Activated effector memory CD4-positive, alpha-beta T cell treated with Interleukin-2 at 50 U/mL for 16 hours (primary cell): ENCODE measurements at places on chromosomes 6 and 20.

- no peak for DNase-seq
Observed at GRCh38 chr20:8367689-8368088, 235.6 kb downstream of the PLCB1 start.

GRCh38 chr20:1830240-1830639 is 65.0 kb upstream of the SIRPA start:
- DNase-seq: no peak

DNA sequence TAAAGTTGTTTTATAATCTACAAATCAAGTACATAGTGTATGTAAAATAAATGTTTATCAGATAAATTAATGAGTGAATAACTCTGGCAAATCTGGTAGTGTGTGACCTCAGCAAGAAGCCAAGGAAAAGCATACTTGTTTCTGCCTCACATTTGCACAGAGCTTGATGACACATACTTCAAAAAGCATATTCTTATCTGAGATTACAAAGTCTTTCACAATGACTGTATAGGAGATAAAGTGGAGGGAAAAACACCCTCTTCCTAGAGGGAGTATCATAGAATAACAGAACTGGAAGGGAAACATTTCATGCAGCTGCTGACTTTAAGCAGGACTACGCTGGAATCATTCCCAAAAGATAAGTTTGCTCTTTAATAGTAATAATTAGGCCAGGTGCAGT is 28.1 kb upstream of the AKAP7 start:
- no peak for DNase-seq

DNA sequence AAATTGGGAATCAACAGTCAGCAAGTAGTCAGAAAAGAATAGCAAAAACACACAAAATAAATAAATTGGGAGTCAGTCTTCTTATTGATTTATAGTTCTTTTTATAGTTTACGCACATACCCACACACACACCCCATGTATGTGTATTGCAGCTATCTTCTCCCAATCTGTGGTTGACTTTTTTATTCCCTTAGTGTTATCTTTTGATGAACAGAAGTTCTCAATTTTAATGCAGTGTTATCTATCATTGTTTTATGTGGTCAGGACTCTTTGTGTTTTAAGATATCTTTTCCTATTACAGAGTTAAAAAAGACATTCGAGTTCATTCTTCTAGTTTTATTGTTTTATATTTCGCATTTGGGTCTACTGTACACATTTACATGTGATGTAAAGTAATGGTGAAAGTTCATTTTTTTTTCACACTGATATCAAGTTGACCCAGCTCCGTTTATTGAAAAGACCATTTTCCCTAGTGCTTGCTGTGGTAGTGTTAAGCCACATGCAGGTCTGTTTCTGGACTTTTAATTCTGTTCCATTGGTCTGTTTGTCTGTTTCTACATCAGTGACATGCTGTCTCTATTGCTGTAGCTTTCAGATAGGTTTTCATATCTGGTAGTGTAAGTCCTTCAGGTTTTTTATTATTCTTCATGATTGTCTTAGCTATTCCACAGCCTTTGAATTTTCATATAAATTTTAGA is 78.4 kb downstream of the ZFAND3 start:
- DNase-seq: no peak

GRCh38 chr6:45002390-45003105 is 325.6 kb upstream of the RUNX2 start:
- DNase-seq: no peak

GRCh38 chr20:38147163-38147562 is 17.9 kb downstream of the TGM2 start:
- DNase-seq: no peak

DNA sequence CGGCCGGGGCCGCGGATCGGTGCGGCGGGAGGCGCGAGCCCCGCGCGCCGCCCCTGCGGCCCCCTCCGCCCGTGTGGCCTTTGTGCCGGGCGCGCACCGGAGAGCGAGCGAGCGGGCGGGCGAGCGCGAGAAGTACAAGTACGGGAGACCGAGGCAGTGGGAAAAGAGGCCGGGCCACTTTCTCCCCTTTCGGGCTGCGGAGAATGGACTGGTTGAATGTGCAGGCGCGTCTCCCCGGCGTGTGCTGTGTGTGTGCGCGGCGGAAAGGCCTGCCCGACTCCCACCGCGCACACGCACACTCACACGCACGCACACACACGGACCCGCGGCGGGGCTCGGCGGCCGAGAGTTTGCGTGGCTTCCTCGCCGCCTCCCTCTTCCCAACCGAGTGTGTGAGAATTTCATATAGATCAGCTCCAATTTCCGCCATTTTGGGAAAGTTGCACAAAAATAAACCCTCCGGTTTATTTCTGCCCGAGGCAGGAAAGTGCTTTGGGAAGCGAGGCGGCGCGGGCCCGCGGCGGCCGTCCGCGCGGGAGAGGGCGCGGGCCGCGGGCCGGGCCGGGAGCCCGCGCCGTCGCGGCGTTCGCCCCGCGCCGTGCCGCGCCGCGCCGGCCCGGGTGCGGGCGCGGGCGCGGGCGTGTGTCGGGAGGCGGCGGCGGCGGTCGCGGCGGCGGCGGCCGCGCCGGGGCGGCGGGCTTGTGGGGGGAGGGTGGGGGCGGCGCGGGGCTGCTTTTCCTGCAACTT is 1.1 kb downstream of the L3MBTL3 start:
- DNase-seq: peak; percentile 27

DNA sequence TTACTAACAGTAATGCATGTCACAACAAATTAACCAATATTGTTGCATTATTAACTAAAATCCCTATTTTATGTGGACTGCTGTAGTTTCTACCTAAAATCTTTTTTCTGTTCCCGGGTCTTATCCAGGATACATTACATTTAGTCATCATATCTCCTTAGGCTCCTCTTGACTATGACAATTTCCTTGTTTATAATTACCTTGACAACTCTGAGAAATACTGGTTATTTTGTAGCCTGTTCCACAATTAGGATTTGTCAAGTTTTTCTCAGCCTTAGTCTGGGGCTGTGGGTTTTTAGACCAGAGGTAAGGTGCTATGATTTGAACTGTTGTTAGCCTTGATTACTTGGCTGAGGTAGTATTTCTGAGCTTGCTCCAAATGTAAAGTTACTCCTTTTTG is 3.7 kb downstream of the FBXO5 start:
- no peak for DNase-seq

DNA sequence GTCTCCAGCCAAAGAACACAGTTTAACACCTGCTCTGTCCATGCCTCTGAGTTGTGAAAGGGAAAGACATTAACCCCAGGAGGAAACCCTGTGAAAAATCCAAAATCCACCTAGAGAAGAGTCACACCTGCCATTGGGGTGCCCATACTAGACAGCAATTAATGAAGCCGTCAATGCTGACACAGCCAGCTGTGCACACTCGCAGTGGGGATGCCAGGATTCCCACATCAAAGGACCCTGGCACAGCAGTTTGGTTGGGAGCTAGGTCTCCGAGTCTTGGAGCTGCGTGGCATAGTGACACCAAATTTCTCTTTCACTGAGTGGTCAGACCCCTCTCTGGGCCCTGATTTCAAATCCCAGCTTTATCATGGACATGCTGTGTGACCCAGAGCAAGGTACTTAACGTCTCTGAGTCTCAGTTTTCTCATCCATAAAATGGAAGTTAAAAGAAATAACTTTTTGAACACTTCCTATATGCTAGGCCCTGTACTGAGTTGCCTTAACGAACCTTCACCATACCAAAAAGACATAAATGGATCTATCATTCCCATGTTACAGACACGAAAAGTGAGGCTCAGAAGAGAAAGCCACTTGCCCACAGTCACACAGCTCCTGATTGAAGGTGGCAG is 30.8 kb downstream of the BPIFB1 start:
- DNase-seq: no peak

GRCh38 chr6:65398851-65399250 is 308.2 kb downstream of the EYS start:
- DNase-seq: no peak

- no peak for DNase-seq
Observed at GRCh38 chr20:23258747-23259121, 91.9 kb upstream of the NXT1 start.

GRCh38 chr20:35271073-35271882 is 6.6 kb downstream of the MMP24OS start:
- DNase-seq: no peak

DNA sequence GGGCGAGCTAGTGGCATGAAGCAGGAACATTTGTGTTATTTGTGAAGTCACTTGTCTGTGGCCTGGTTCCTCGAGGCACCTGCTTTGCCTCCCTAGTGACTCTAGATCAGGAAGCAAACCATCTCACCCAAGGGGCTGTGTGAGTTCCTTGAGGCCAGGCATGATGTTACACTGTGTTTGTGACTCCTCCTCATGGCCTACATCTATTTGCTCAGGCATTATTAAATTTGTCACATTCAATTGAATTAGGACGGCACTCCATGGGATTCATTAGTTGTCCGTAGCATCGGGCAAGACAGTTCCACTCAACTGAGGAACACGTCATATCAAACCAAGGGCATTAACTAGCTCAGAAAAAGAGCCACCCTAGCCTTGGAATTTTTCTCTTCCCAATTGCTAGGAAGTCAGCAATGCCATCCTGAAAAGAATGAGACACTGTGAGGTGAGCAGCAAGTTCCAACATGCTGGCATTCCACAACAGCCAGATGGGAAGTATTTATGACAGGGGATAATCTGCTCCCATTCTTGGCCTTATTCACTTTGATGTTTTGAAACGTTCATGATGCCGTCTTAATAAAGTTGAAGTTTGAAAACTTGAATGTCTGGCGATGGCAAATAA is 17.2 kb downstream of the TMEM200A start:
- DNase-seq: no peak

DNA sequence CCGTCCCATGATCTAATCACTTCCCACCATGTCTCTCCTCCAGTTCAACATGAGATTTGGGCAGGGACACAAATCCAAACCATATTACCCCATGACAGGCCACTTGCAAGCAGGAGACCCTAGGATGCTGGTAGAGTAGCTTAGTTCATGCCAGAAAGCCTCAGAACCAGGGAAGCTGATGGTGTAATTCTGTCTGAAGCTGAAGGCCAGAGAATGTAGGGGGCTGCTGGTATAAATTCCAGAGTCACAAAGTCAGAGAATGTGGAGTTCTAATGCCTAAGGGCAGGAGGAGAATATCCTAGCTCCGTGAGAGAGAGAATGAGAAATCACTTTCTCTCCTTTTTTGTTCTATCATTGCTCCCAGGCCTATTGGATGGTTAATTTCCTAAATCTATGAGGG is 90.3 kb upstream of the IMPG1 start:
- DNase-seq: no peak

DNA sequence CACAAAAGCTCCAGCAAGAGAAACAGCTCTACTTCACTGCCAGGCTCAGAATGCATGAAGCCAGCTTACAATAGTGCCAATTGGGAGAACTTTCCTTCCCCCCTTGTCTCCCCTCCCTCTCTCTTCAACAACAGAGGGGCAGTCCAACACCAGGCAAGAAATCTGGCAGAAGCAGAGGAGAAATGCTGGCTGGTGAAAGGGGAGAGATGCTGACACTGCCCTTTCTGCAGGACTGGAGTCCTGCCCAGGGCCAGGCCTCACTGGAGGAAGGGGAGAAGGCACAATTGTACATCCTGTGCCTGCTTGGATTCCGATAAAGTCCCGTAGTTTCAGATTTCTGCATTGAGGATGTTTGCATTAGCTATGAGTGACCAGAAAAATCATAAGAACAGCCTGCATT is 148.6 kb downstream of the LRRC1 start:
- DNase-seq: no peak

DNA sequence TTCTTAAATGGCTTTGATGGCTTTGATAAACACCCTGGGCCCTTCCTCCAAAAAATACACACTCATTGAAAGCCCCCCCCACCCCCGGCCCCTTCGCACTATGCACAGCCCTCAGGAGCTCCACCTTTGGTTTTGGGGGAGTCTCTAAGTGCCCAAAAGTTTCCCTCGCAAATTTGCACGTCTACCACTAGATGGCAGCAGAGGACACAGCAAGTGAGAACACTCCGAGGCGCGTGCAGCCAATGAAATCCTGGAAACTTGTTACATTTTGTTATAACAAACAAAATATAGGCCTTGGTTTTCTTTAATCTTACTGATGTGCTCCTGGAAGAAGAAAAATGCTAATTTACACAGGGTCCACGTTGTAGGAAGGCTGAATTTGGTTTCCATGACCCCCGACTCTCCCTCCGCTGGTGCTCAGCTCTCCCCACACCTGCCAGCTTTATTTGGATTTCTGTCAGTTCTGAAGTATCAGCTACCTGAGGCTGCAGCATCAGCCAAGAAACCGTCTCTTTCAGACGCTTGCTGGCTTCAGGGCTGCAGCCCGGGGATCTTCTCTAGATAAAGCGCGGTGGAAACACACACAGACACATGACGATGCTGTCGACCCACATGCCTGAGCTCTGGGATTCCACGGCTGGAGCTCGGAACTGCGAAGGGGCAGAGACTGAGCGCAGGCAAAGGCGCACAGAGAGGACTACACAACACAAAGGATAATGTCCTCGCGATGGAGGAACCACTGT is 148.3 kb upstream of the RPS6KA2 start:
- peak; percentile 25 for DNase-seq
